ENCODE measurements at places on chromosomes 4 and X. TPM values are rescaled to one million over a fixed set of nuclear protein-coding genes. Genes with fewer than 3 reads are reported as not detected.

The ART3 gene
- 4.4 TPM for total RNA-seq

The ZGRF1 gene
- 4.8 TPM for total RNA-seq

The MAGEB2 gene
- total RNA-seq: not detected

The NOCT gene
- 15.4 TPM for total RNA-seq

The ABCG2 gene
- total RNA-seq: 36.6 TPM

The RAB39B gene
- not detected for total RNA-seq
